DND-41 (cell line): ENCODE measurements at places on chromosomes 4 and X.
A peak's percentile ranks its signal among the peaks of the same experiment; 100 is the strongest.

GRCh38 chr4:184168406-184169019 lies 49.2 kb downstream of the ENPP6 start:
- H3K4me1 ChIP-seq = no peaks in the 10 kb centered on the region
- no peaks in the 10 kb centered on the region for H3K27me3 ChIP-seq
- no peak overlapping the region for H3K27ac ChIP-seq
- no peaks in the 10 kb centered on the region for H3K36me3 ChIP-seq
- DNase-seq = peak; percentile 35

DNA sequence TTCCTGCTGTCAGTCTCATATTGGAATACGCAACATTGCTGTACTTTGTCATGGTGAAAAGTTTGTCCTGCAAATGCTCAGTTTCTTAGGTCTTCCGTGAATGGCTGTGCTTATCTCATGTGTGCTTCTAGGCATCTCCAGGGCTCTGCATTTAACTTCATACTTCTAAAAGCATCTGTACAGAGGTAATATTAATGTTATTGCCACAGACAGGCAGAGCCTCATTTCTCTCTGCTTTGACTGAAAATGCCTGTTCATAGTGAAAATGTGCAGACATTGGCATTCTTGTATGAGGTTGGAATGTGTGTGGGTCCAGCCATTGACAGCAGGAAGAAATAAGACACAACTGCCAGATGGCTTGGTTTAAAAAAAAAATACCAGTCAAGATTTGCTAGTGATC lies 140.1 kb upstream of the TTC29 start:
- H3K4me1 ChIP-seq = no peaks in the 10 kb centered on the region
- no peak for DNase-seq
- no peak overlapping the region for H3K4me3 ChIP-seq
- no peak overlapping the region for H3K27ac ChIP-seq

DNA sequence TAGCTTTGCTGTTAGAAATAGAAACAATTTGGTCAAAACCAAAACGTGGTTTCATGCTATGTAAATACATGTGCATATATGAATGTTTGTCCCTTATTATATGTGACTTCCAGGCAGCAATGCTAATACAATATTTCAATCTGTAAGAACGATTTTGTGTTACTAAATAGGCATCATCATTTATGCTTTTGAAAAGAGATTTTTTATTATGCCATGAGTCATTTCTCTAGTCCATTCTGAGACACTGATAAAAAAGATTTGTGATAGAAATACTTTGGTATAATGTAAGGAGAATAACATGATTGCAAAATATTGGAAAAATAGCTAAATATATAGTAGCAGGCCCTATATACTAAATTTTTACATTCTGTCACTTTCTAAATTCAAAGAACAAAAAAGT lies 28.9 kb downstream of the SYNPO2 start:
- no peak for DNase-seq
- peaks cover 5% of the 10 kb centered on the region for H3K27me3 ChIP-seq

GRCh38 chr4:130486186-130486585 lies 1390.2 kb downstream of the C4orf33 start:
- no peaks in the 10 kb centered on the region for H3K4me1 ChIP-seq
- no peaks in the 10 kb centered on the region for H3K36me3 ChIP-seq
- H3K4me3 ChIP-seq = no peak overlapping the region
- no peak for DNase-seq

DNA sequence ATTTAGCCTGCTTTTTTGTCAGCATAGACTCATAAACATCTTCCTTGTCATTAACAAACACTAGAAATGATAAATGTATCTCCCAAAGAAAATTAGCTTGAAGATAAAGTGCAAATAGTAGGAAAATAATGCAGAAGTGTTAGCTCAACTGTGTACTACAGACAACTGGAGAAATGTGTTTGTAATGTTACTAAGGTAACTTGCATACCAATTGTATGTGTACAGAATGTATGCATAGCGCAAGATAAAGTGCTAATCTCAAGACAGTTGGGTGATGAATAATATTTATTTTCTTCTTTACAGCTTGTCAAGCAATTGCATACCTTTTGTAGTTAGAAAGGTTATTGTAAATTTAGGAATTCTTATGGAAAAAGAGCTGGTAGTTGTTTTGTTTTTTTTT lies 22.1 kb downstream of the FMR1 start:
- peaks cover 79% of the 10 kb centered on the region for H3K36me3 ChIP-seq
- no peaks in the 10 kb centered on the region for H3K27me3 ChIP-seq
- H3K4me3 ChIP-seq = no peak overlapping the region
- no peak overlapping the region for H3K27ac ChIP-seq

GRCh38 chrX:8010105-8010504 lies 82.9 kb upstream of the PNPLA4 start:
- H3K27ac ChIP-seq = no peak overlapping the region
- H3K4me3 ChIP-seq = no peak overlapping the region
- H3K27me3 ChIP-seq = no peaks in the 10 kb centered on the region
- H3K36me3 ChIP-seq = no peaks in the 10 kb centered on the region
- no peaks in the 10 kb centered on the region for H3K4me1 ChIP-seq
- no peak for DNase-seq

- DNase-seq = peak; percentile 27
- no peaks in the 10 kb centered on the region for H3K36me3 ChIP-seq
- H3K4me1 ChIP-seq = no peaks in the 10 kb centered on the region; the same call in 1 of the 2 replicates
- no peak overlapping the region for H3K27ac ChIP-seq
- no peak overlapping the region for H3K4me3 ChIP-seq
These were observed 43.6 kb downstream of the DRD5 start for GRCh38 chr4:9825049-9825448.

DNA sequence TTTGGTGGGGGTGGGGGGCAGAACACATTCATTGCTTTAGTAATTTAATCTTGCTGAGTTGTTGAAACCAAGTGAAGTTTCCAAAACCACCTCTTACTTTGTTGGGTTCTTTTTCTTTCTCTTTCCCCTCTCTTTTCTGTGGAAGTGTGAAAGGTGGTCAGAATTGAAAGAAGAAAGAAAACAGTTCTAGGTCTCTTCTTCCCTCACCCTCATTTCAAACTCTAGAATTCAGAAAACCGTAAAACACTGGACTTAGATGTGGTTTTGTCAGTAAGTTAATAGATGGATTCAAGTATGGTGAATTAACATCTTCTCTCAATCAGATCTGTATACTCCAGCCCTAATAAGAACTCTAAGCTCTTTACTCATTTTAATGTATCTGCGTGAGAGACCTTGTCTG lies 23.7 kb downstream of the PLP1 start:
- no peaks in the 10 kb centered on the region for H3K27me3 ChIP-seq
- DNase-seq = no peak
- no peaks in the 10 kb centered on the region for H3K36me3 ChIP-seq
- H3K4me1 ChIP-seq = no peaks in the 10 kb centered on the region
- no peak overlapping the region for H3K27ac ChIP-seq

- no peak overlapping the region for H3K4me3 ChIP-seq
- no peaks in the 10 kb centered on the region for H3K27me3 ChIP-seq
- H3K27ac ChIP-seq = no peak overlapping the region
- DNase-seq = no peak
- no peaks in the 10 kb centered on the region for H3K36me3 ChIP-seq
These were observed 18.5 kb upstream of the CXCL8 start for GRCh38 chr4:73721909-73722308.

GRCh38 chr4:110503270-110504083 lies 27.5 kb downstream of the ENPEP start:
- H3K4me1 ChIP-seq = peaks cover 27% of the 10 kb centered on the region
- H3K27ac ChIP-seq = peak overlapping the region; percentile 77
- no peaks in the 10 kb centered on the region for H3K27me3 ChIP-seq
- H3K4me3 ChIP-seq = peak overlapping the region; percentile 13; the same call in 1 of the 2 replicates
- no peaks in the 10 kb centered on the region for H3K36me3 ChIP-seq

- no peak overlapping the region for H3K4me3 ChIP-seq
- H3K4me1 ChIP-seq = peaks cover 7% of the 10 kb centered on the region
- no peaks in the 10 kb centered on the region for H3K27me3 ChIP-seq
- H3K36me3 ChIP-seq = no peaks in the 10 kb centered on the region
- no peak overlapping the region for H3K27ac ChIP-seq
- DNase-seq = no peak
These were observed 591.5 kb downstream of the PPARGC1A start for GRCh38 chr4:23298371-23298770.

DNA sequence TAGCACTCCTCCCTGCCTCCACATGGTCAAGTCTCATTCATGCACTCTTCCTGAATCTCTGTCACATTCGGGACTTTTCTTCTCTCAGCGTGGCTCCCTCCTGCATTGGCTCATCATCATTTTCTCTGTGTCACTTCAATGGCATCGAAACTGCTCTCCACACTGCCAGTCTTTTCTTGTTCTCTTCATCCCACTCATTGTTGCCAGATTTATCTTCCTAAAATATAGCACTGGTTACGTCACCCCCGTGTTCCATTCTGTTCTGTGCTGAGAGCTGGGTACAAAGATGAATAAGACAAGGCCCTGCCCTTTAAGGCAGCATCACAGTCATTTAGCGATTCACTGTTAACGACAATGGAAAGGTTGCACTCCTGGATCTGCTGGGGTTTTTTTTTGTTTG lies 174.4 kb upstream of the TBC1D9 start:
- no peak overlapping the region for H3K4me3 ChIP-seq
- no peak overlapping the region for H3K27ac ChIP-seq
- no peaks in the 10 kb centered on the region for H3K4me1 ChIP-seq
- H3K36me3 ChIP-seq = no peaks in the 10 kb centered on the region
- DNase-seq = no peak

DNA sequence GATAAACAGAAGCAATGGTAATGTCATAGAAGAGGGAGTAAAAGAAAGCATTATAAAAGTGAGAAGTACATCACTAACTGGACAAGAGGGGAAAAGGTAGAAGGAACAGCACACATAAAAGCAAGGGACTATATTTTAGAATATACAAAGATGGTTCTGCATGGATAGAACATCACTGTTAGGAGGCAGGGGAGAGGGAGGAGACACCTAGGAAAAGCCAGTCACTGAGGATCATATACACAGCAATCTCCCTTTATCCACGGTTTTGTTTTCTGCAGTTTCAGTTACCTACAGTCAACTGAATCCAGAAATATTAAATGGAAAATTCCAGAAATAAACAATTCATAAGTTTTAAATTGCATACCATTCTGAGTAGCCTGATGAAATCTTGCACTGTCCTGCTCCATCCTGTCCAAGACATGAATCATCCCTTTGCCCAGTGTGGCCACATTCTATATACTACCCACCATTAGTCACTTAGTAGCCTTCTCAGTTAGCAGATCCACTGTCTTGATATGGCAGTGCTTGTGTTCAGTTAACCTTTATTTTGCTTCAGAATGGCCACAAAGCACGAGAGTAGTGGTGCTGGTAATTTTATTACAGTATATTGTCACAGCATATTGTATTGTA lies 74.2 kb downstream of the PPA2 start:
- no peaks in the 10 kb centered on the region for H3K27me3 ChIP-seq
- H3K36me3 ChIP-seq = no peaks in the 10 kb centered on the region; the same call in 1 of the 2 replicates
- H3K27ac ChIP-seq = no peak overlapping the region
- no peaks in the 10 kb centered on the region for H3K4me1 ChIP-seq
- H3K4me3 ChIP-seq = no peak overlapping the region
